ENCODE measurements at places on chromosomes 16 and 17.

GRCh38 chr16:22284637-22285036 is 12.6 kb upstream of the POLR3E start:
- DNase-seq = no peak

DNA sequence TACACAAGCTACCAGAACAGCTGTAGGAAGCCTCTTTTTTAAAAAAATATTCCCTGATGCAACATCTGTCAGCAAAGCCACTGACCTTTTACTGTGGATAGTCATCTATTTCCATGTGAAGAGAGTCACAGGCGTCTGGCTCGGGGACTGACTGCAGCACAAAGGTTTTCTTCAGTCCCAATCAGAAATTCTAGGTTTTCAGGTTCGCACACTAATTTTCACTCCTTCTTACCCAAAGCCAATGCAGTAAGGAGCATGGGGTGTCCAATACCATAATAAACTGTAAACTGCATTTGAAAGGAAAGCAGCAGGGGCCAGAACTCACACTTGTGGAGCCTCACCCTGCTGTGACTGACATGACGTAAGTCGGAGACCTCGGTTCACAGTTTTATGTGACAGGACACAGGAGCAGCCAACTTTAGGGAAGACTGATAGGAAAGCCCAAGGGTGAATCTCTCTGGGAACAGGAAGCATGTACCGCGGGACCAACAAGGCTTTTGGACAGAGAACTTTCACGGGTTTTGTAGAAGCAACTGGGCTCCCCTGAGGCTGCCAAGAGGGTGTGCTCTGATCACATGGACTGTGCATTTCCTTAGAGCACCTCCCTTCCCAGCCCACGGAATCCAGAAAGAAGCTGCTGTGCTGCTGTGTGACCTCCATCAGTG is 9.1 kb upstream of the TMEM100 start:
- DNase-seq = no peak

DNA sequence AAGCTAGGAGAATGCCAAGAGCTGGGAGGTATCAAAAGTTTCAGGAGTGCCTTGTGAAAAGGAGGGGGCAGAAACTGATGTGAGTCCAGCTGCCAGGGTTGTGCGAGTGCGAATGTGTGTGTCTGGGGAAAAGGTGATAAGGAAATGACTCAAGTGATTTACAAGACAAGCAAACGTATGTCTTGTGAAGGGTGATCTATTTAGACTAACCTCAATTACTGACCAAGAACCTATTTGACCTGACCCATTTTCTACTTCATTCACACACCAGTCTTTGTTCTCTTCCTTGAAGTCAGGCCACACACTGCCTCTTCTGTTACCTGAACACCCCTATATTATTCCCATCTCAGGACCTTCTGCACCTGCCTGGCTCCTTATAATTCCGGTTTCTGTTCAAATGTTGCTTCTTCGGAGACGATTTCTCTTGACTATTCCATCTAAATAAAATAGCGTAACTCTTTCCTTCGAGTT is 1.0 kb downstream of the GDE1 start:
- no peak for DNase-seq

- no peak for DNase-seq
These were observed 465 bp upstream of the PRSS22 start for GRCh38 chr16:2858245-2859025.

DNA sequence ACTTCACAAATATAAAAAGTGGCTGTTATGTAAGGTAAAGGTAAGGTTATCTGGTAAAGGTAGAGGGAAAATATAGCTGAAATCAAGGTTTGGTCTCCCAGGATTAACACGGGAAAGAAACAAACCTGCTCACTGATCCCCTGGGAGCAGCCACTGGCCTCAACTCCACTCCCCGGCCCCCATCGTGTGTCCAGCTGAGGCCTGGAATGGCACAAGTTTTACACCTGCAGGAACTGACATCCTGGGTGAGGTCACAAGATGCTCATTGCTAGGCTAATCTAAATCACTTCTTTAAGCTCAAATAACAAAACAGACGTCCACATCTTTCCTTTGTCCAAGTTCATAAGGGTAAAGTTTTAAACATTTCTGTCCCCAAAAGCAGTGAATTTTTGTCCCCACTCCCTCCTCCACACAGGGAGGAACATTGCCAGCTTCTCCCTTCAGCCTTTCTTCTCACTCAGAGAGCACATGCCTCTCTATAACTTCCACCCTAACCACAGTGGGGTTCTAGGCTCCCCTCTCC is 46.3 kb downstream of the ERN1 start:
- no peak for DNase-seq

GRCh38 chr16:55735120-55735781 is 79.5 kb downstream of the SLC6A2 start:
- no peak for DNase-seq

DNA sequence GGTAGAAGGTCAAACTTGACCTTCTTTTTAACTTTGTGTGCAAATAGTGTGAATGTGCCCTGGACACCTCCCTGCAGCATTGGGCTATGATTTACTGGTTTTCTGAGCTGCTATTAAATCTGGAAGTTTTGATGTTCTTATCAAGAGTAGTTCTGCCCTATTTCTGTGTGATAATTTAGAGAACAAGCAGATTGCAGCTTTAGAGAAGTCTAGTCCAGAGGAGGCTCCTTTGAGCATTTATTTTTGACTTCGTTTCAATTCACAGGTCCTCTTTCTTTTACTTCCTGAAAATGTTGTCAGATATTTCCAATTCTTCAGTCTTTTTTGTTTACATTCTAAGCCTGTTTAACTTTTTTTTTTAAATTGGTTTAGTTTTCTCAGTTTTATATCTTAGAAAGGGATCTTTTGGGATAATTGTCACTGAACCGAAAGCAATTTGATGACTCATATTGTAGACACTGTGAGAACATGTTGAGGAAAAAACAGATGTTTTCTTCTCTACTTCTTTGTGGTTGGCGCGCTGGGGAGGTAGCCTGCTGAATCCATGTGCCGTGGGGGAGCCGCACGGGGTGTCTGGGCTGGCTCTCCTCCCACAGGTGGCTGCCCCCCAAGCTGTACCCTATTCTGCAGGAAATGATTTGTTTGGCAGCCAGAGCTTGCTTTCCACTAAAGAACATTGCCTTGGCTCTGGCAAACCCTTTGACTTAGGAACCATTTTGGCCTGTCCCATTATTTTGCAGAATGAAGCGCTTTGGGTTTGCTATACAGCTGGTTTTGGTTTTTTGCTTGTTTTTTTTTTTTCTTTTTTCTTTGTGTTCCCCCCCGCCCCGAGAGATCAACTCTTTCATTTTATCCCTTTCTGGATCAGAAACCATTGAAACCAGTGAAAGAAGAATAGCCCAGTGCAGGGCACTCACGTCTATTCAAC is 53.4 kb downstream of the MFSD11 start:
- no peak for DNase-seq

DNA sequence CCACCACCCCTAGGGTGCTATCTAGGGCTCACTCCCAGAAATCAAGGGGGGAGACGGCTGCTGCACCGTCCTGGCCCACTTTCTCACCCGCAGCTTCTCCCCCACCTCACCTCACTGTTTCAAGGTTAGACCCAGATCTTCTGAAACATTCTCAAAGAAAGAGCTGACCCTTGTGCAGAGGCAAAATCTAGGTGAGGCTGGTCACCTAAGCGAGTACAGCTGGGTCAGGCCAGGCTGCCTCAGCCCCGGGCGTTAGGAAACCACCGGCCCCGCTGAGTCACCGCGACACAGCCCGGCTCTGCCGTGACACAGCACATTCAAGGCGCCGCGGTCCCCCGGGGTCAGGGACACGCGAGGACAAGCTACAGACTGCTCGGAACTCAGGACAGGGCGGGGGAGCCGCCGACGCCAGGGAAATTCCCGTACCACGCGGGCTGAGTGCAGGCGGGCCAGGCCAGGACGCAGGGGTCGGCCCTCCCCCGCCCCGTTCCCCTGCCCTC is 27.1 kb downstream of the GNPTG start:
- DNase-seq = no peak

DNA sequence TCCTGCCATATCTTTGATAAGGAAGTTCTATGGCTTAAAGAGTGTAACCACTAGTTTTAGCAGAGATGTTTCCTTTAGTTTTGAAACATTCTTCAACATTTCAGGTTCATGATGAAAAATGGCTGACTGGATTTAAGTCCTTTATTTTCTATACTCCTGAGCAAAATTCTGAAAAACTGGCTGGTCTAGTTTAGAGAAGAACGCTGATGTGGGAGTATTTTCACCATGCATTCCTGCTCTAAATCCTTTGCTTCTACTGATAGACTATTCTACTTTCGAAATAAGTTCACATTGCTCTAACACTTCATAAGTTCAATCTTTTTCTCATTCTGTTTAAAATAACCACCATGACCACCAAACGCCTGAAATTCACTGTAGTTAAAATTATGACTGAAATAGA is 281.9 kb downstream of the FTO start:
- DNase-seq = no peak

- DNase-seq = no peak
These were observed 27.7 kb downstream of the DHRS7C start for GRCh38 chr17:9763643-9764042.

DNA sequence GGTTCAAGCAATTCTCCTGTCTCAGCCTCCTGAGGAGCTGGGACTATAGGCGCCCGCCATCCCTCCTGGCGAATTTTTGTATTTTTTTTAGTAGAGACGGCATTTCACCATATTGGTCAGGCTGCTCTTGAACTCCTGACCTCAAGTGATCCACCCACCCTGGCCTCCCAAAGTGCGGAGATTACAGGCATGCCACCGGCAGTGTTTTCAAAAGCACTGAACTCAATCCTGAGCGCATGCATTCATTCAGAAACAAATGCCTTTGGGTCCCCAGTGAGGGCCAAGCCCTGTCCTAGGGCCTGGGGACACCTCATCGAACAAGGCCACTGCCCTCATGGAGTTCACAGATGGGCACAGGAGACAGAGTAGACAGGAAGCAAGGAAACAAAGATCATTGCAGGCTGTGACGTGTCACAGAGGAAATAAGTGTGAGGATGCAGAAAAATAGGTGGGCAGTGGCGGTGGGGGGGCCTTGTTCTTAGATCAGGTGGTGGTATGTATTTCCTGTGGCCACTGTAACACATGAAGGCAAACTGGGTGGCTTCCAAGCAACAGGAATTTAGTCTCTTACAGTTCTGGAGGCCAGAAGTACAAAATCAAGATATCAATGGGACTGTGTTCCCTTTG is 12.5 kb downstream of the TMEM114 start:
- no peak for DNase-seq

DNA sequence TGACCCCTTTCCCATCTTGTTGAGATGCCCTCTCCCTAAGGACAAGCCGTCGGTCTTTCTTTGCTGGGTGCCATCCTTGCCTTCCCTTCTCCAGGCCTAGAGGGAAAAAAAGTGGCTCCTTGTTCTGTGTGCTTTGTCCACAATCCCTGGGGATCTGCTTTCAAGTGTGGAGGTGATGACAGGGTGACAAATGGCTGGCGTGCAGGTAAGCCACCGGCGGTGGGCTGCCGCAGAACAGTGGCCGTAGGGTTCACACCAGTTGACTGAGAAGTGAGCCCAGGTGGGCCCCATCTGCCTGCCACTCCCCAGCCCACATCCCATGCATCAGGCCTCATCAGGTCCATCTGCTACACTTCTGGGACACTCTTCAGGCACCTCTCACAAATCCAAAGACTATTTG is 11.4 kb upstream of the CALB2 start:
- no peak for DNase-seq

DNA sequence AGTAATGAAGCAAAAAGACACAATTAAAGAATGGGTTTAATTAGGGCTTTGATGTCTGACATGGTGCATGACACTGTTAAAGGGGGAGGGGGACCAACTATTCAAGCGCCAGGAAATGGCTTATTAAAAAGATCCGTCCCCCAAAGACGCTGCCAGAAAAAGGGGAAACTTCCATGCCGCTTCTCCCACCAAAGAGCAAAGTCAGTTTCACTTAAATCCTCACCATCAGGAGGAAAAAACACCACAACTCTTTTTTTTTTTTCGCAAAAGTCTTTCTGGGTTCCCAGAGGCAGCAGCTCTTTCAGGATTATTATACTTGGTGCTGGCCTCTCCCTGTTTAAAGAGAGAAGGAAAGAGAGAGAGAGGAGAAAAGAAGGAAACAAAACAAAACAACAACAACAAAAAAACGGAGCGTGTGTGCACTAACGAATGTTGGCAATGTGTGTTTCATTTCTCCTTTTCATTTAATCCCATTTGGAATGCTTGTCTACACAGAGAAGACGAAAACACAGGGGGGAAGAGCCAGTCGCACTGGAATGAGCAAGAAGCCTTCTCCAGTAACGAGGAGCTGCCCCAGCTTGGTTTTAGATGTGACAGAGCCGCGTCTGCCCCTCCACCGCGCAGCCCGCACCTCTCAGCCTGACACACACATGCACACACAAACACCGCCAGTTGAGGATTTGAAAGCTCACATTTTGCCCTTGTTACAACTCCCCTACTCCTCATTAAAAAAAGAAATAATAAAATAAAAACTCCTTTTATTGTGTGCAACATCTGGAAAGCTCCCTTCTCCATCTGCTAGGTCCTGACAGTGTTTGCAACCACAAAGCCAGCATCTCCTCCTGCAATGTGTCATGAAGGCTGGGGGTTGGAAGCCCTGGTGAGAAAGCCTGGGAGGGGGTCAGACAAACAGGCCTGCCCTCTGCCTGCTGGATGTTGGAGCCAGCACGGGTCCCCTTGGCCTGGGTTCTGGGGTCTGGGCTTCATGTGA is 32.7 kb upstream of the AXIN2 start:
- DNase-seq = no peak

GRCh38 chr16:14140923-14141322 is 69.8 kb downstream of the MRTFB start:
- no peak for DNase-seq

GRCh38 chr17:41678907-41679739 is 9.6 kb upstream of the EIF1 start:
- no peak for DNase-seq

DNA sequence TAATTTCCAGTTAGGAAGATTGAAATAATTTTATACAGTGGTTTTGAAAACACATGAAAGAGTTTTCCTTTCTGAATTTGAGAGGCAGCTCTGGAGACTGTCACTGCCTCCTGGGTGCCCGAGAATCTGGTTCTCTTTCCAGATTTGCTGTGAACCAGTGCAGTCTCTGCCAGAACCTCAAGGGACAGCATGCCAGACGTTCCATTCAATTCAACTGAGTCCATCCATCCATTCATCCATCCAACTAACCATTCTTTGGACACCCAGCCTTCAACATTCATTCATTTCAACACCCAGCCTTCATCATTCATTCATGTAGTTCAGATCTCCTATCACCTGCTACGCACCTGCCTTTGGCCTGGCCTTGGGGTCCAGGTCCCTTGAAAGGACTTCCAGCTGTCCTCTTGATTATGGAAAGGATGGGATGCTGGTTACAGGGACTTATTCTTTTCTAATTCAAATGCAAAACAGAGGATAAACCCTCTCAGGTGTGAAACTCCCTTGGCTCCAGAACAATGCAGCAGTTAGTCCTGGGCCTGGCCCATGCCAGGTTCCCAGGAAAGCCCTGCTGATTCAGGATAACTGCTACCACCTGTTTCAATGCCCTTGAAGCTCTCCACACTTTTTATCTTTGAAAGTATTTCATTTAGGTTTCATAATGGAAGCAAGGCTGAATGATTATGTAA is 68.7 kb downstream of the WSCD1 start:
- DNase-seq = no peak
